Colonic mucosa (tissue), 4 donors: ENCODE measurements at places on chromosomes 16 and 17. TPM values are rescaled to one million over a fixed set of nuclear protein-coding genes. Genes with fewer than 3 reads are reported as not detected.

Gene PIRT
- 0.40 TPM for total RNA-seq

Gene DNAH17
- total RNA-seq: 0.05 TPM

- DNase-seq: no peak
Measured at GRCh38 chr16:54652201-54652770, 278.4 kb upstream of the IRX5 start.

Gene HP
- total RNA-seq: 27.6 TPM

GRCh38 chr17:41396996-41397660 lies at the start of gene KRT31:
Gene KRT31, minus strand, starts transcription at chr17:41397608. Its CDS starts 69 bp downstream, at chr17:41397539.
- DNase-seq: no peak

DNA sequence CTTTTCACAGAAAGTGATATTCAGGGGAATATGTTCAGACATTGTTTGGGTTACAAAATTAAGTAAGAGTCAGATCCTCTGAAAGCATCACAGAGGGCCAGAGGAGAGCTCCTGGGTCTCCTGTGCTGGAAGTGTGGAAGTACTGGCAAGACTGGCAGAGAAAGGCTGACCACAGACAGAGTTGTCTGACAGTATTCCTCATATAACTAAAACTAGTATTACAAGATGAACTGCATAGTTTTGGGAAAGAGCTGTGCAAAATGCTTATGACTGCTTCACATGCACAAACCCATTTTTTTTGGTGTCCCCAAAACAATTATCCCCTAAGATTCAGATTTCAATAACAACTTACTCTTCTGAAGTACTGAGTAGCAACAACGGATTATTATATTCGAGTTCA lies 35.2 kb downstream of the N4BP1 start:
- no peak for DNase-seq

DNA sequence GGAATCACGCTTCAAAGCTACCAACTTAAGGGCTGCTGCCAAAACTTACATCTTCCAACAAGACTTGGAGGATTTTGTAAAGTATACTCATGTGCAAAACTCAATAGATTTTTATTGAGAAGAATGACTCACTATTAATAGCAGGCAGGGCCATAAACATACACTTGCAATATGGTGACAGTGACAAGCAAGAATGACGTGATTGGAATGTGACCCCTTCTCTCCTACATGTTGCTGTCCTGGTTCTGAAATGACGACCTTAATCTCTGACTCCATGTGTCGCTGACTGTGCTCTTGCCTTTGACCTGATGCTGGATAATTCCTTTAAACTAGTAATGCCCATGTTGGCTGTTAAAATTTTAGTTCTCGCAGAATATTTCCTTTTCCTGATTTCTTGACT lies 174.5 kb downstream of the PARN start:
- DNase-seq: no peak
